ENCODE measurements at places on chromosomes 4 and X.

GRCh38 chrX:23333842-23334520 is 668 bp upstream of the PTCHD1 start:
- no peak for DNase-seq

DNA sequence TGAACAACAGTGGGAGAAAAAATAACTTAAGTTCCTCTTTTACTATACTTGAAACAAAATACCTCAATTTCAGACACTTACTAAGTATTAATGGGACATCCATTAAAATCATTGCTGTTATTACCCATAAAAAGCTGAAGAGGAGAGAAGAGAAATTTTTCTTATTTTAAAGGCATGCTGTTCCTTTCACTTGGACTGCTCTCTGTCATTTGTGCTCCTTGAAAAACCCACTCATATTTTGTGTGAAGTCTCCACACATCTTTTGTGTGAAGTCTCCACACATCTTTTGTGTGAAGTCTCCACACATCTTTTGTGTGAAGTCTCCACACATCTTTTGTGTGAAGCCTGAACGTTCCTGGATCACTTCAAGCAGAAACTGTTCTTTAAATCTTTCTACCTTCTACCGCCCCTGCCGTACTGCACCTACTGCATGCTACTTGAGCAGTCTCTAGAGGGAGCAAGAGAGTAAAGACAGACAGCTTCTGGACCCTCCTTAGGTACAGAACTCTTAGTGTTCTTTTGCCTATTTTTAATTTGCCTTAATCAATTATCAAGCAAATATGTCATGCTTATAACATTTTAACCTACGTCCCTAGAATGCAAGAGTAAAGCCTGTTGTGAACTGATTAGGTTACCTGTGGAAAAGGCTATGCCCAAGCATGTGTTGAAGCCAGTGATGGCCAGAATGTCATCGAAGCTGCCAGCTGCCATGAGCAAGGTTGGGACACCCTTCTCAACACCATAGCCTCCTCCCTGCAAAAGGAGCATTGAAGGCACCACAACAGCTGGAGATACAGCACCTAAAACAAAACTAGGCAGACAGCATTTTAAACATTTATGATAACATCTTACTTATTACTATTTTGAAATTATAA is 27.1 kb upstream of the SLC9B1 start:
- DNase-seq, result no peak

- DNase-seq, result no peak
Measured at GRCh38 chr4:80078346-80079092, 5.5 kb upstream of the ANTXR2 start.

DNA sequence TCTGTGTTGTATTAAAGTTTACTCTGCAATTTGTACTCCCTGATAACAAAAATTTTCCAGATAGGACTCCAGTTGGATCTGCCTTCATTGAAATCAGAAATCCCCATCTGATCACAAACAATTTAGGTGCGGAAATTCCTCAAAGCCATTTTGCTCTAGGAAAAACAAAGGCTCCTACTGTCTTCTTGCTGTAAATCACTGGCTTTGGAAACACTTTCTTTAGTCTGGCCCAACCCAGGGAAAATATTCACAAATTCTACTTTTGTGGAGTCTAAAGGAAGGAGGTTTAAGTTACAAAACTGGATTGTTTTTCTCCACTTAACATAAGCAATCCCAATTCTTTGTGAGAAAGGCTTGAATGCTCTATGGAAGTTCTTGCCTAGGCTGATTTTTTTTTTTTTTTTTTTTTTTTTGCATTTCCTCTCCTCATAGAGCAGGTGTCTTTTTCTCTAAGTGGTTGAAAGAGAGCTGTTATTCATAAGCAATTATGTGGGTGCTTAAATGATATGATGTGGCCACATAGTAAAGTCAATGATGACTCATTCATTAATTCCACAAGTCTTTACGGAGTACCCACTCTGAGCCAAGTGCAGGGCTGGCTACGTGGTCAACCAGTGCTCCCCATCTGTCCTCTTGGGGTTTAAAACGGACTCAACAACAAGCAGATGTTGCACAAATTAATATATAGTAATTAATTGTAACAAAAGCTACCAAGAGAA is 261.4 kb downstream of the LDB2 start:
- DNase-seq, result no peak

- no peak for DNase-seq
Measured at GRCh38 chr4:129808242-129808641, 712.3 kb downstream of the C4orf33 start.

- no peak for DNase-seq
Measured at GRCh38 chr4:5120067-5120466, 68.8 kb downstream of the STK32B start.

DNA sequence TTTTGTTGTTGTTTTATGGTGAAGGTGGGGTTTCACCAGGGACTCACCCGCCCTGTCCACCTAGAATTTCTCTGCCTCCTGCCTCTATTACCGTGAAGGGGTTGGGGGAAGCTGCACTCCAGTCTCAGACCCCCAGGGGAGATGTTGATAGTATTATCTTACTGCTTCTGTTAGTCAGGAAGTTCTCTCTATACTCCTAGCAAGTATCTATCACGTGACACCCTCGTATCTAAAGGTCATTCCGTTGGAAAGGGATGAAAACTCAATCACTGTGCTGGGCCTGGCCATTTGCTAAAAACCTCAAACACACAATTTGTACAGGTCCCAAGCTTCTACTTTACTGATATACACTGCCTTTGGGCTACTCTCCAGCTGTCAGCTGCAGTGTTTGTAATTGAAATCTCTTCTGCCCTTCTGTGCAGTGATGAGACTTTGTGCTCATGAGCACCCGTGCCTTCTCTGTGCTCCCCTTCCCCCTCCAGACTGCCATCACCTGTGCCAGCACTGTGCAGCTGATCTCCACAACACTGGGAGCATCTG is 188.5 kb upstream of the ANXA3 start:
- no peak for DNase-seq

DNA sequence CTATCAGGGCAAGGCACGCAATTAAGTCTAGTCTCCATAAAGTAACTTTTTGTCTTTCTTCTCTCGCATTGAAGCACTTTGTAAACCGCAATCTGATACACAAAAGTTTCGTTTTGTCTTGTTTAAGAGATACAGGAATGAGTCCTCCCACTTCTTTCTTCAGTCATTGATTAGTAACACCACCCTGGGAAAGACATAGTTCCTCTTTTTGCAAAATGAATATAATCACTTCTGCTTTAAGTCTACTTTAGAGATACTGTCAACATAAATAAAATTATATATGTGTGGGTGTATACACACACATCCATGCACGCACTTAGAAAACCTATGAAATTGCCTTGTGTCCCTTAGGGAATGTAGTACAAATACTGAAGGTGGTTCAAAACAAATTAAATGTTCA is 11.7 kb downstream of the COQ2 start:
- DNase-seq, result no peak

GRCh38 chr4:133131829-133132460 is 17.1 kb upstream of the PCDH10 start:
- DNase-seq, result no peak

GRCh38 chr4:164412246-164412645 is 341.7 kb upstream of the SMIM31 start:
- no peak for DNase-seq

DNA sequence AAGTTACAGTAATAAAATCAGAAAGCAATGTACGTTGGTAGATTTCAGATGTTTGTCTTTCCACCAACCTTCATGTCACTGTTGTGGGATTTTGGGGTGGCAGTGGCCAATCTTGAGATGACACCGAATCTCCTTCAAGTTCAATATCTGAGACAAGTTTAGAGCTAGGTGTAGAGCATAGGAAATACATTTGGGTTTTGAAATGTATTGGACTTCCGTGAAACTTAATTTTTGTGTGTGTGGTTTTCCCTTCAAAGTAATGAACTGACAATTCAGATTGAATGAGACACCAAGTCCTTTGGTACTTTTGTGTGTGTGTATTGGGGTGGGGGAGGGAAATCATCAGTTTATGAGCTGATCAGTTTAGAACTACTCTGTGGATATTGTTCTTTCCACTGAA is 1.8 kb downstream of the WDR44 start:
- DNase-seq, result no peak

DNA sequence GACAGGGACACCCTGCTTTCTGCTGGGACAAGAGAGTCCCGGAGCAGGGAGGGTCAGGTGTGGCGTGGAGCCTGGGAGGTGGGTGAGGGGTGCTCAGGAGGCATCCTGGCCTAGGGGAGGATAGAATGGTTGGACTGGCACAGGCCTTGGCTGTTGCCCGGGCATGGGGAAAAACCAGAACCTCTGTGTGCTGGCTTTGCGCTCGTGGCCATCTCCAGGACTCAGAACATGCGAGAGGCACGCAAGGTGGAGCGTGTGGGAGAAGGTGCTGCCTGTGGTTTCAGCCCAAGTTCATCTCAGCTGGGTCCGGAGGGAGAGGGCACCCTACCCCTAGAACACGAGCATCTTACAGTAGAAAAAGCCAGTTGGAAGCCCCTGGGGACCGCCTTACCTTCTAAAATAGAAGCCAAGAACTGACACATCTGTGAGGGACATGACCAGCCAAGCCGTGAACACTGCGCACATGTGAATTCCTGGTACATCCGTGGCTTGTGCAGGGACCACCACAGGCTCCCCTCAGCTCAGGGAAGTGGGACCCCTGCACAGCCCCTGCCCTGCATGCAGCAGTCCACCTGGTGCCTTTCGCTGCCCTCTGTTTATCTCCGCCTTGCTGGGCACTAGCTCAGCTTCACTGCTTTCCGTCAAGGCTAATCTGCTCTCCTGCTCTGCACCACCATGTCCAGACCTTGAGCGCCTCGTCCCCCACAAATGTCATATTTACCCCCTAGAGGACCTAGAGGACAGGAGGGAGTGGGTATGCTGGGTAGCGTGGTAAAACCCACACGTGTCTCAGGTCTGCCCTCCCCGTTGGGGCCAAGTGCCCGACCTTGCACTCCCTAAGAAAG is 13.5 kb downstream of the MSANTD1 start:
- no peak for DNase-seq

DNA sequence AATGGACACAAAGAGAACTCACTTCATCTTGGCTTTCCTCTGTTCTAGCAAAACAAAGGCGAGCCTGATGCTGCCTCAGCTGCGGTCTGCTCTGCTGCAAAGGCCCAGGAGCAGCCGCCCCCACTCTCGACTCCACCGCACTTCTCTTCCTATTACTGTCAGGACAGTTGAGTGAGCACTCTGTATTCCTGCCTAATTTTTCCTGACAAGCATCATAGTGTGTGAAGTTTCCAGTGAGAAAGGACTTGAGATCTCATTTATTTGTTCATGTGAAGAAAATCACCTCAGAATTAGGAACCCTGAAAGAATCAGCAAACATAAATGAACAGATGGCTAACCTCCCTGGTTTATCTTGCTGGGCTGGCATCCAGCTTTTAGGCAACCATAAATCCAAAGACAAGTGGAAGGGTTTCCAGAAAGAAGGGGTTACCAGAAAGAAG is 15.6 kb downstream of the SCARB2 start:
- no peak for DNase-seq

DNA sequence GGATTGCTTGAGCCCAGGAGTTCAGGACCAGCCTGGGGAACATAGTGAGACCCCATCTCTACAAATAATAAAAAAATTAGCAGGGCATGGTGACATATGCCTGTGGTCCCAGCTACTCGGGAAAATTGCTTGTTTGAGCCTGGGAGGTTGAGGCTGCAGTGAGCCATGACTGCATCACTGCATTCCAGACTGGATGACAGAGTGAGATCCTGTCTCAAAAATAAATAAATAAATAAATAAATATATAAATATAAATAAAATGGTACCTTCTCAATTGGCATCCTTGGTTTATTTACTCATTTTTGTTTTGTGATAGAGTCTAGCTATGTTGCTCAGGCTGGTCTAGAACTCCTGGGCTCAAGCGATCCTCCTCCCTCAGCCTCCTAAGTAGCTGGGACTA is 144.2 kb downstream of the CHRNA9 start:
- no peak for DNase-seq

GRCh38 chrX:132171881-132172280 is 44.1 kb upstream of the FRMD7 start:
- DNase-seq, result no peak

- no peak for DNase-seq
Measured at GRCh38 chrX:10906866-10907265, 204.3 kb upstream of the HCCS start.

DNA sequence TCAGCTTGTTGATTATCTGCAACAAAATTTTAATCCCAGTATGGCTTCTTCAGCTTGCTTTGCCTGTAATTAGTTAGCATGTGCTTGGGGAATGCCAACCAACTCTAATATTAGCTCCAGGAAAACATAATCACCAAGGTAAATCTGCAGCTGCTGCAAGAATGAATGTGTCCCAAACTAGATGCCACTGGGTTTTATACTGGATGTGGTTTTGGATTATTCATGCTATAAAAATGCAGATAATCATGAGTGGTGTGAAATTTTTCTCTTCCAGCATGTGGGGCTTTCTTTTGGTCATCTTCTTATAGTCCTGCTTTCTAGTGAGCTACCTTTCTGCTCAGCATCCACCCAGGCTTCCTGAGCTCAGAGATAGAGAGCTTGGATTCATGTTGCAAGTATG is 295.9 kb upstream of the CASK start:
- DNase-seq, result no peak

- no peak for DNase-seq
Measured at GRCh38 chrX:38514016-38514854, 47.1 kb upstream of the TSPAN7 start.

GRCh38 chr4:41154814-41155177 is 59.5 kb downstream of the APBB2 start:
- DNase-seq, result no peak

- DNase-seq, result no peak
Measured at GRCh38 chr4:152209772-152210493, 326.0 kb downstream of the FBXW7 start.

GRCh38 chr4:139815778-139816601 is 150.4 kb downstream of the MGST2 start:
- DNase-seq, result no peak

DNA sequence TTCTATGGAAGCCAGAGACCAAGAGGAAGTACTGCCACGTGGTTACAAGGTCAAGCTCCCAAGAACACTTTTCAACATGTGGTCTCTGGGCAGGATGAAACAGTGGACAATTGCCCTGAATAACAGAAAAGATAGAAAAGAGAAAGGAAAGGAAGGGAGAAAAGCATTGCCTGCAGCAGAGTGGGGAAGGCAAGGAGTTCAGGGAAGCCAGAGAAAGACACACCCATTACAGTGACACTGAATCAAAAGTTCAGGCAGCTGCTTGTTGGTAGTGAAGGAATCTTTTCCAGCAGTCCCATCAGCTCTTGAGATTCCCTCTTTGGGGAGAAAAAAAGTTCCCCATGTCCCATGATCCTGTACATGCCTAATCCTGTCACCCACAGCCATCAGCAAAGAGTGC is 80.5 kb downstream of the EIF4E start:
- DNase-seq, result no peak

DNA sequence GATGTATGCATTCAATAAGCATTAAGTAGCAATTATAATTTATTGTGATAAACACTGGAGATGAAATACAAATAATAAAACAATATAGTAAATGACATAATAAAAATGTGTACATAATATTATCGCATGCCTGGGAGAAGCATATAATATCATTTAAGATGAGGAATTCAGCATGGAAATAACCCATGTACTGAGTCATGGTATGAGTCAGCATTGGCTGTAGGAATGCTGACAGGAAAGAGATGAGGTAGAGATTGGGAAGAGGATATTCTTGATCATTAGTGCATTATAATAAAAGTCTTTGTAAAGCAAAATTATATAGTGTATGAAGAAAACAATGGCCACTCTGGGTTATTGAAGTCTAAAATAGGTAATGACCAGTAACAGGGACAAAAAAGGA is 82.8 kb downstream of the MAGEB10 start:
- no peak for DNase-seq
